Left ventricle myocardium superior (tissue), 1 donor: ENCODE measurements at places on chromosomes 7 and 10. TPM values are rescaled to one million over a fixed set of nuclear protein-coding genes. Genes with fewer than 3 reads are reported as not detected.
A peak's percentile ranks its signal among the peaks of the same experiment; 100 is the strongest.

- DNase-seq = no peak
Measured at GRCh38 chr10:74190494-74190893, 39.5 kb downstream of the ADK start.

- DNase-seq = no peak
Measured at GRCh38 chr7:24713850-24714675, 43.2 kb downstream of the GSDME start.

GRCh38 chr10:47190301-47190700, 109.7 kb upstream of the GDF10 start:
- DNase-seq = no peak

GRCh38 chr10:86798025-86798424, 41.6 kb downstream of the BMPR1A start:
- DNase-seq = no peak

PON1 gene
- not detected for total RNA-seq

- no peak for DNase-seq
Measured at GRCh38 chr7:116647861-116648260, 24.1 kb upstream of the MET start.

DNA sequence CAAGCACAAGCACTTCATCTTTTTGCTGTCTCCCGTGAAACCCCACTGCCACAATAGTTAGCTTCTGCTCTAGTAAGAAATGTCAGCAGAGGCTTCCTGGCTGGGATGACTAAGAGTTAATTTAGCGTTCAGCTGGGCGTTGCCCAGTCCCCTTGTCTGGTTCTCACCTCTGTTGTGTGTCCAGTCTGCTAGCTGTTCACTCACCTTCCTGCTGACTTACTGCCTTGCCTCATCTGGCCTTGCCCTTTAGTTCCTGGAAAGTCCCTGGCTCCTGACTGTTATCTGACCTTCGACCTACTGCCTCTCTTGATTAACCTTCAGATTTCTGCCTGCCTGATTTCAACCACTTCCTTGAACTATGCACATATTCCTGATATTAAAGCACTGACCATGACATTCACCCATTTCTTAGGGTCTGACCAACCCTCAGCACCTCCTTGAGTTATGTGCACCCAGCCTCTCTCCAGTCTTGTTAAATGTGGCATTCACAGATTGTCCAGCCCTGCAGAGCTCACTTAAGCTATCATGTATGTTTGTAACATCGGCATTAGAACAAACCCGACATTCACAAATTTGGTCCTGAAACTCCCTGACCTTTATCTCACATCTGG, 30.3 kb downstream of the C7orf33 start:
- no peak for DNase-seq

- DNase-seq = peak; percentile 90
Measured at GRCh38 chr7:99374111-99375064, at the start of gene ARPC1B. Gene ARPC1B, plus strand, starts transcription at chr7:99374730. Its CDS starts 10,985 bp downstream, at chr7:99385715.

DNA sequence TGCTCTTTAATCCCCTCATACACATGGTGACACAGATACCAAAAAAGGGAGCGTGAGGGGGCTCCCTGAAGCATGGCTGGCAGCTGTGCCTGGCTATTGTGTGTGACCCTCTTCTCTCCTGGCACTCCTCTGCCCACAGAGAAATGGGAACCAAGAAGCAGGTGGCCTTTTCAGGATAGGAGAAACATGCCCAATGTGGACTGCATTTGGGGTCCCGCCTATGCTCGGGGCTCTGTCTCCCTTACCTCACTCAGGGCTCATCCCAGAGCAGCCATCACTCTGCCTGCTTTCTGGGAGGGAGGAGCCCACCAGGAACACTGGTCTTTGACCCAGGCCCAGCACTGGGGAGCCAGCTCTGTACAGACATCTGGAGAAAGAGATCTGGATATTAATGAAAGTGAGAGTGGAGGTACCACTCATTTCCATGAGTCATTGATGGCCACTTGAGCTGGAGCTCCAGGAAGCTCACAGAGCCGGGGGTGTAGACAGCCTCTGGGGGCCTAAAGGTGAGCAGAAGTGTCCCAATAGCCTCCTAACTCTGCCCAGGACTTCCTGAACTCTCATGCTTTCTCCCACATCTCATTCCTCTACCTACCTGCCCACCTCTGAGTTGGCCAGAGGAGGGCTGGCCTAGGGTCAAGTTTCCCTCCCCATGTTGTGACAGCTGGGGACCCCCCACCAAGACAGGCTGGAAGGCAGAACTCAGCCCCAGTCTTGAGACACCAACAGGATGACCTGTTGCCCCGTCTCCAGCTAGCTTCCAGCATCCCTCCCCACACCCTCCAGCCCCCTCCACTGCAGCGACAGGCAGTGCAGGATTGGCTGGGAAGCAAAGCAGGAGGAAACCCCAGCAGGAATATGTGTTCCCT, 42.6 kb downstream of the DRGX start:
- DNase-seq = no peak

- no peak for DNase-seq
Measured at GRCh38 chr7:49264530-49264929, 340.2 kb downstream of the CDC14C start.

DNA sequence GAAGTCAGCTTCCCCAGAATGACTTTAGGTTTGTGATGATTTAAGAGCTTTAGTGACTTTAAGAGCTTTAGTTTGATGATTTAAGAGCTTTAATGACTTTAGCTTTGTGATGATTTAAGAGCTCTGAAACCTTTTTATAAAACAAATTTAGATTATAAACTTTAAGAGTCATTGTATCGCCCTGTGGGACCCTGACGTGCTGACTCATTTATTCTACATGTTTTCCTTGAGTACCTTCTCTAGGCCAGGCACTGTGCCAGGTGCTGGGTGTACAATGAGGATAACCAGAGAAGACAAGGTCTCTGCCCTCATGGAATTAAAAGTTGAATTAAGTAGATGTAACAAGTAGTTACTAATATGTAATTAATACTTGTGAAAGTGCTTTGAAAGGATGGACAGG, 45.4 kb downstream of the CNNM1 start:
- peak; percentile 46 for DNase-seq

DNA sequence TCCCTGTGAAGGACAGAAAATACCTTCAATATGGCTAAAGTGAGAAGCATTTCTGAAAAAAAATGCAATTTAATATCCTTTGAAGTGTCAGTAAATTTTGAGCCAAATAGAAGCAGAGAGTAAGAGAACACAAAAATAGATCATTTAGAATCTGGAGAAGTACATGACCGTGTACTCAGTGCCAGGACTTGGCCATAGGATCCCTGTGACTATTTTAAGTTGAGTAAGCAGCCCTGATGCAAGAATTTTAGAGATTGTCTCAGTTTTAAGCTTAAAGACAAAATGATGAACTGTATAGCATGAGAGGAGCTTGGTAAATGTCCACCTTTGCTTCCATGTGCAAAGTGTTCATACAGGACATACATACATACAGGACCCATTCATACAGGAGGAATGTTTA, 2.5 kb downstream of the PTER start:
- DNase-seq = no peak

SPAM1 gene
- total RNA-seq = not detected

DNA sequence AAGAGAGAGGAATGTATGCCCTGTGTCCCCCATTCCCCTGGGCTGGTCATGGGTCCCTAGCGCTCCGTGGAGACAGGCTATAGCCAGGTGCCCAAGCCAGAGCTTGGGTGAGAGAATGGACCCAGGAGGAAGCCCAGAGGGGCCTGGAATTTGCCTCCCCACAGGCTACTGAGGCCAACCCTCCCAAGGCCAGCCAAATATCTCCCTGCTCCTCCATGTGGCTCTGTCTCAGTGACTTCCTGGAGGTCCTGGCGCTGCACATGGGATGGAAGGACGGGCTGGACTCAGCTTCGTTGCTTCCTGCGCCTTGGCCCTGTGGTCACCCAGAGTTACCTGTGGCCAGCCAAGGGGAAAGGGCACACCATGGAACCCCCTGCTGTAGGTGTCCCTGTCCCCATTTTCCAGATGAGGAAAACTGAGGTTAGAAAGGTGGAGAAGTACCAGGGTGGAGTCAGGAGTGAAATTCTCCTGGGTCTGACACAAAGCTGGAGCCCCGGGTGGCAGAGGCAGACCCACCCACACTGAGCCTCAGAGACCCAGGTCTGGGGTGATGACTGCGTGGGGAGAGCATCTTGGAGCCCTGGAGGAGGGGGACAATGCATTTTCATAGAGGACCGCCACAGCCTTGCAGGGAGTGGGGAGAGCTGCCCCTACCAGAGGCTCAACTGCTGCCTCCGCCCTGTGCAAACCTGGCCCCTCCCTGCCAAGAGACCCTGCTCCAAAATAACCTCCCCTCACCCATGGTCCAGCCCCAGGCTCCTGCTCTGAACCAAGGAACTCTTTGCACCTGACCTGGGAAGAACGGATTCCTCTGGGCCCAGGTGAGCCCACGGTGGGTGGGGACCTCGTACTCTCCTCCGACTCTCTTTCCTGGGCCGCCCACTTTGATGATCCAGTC, 42.6 kb downstream of the TMEM270 start:
- DNase-seq = no peak

- DNase-seq = no peak
Measured at GRCh38 chr10:114987995-114988394, 50.0 kb downstream of the TRUB1 start.

DNA sequence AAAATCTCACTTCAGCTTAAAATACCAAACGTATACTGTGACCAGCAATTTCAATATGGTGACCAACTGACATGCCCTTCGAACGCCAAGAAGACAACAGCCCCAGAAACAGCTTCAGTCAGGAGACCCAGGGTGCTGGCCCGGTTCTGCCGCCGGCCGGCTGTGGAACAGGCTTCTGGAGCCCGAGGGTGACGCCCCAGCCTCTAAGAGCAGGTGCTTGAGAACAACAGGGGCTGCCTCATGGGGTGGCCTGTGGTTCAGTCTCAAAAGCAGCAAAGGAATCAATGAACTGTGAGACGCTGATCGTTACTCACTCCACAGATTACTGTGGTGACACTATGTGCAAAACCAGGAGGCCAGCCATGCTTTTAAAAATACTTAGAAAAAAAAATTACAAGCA, 17.3 kb downstream of the GPER1 start:
- peak; percentile 13 for DNase-seq

DNA sequence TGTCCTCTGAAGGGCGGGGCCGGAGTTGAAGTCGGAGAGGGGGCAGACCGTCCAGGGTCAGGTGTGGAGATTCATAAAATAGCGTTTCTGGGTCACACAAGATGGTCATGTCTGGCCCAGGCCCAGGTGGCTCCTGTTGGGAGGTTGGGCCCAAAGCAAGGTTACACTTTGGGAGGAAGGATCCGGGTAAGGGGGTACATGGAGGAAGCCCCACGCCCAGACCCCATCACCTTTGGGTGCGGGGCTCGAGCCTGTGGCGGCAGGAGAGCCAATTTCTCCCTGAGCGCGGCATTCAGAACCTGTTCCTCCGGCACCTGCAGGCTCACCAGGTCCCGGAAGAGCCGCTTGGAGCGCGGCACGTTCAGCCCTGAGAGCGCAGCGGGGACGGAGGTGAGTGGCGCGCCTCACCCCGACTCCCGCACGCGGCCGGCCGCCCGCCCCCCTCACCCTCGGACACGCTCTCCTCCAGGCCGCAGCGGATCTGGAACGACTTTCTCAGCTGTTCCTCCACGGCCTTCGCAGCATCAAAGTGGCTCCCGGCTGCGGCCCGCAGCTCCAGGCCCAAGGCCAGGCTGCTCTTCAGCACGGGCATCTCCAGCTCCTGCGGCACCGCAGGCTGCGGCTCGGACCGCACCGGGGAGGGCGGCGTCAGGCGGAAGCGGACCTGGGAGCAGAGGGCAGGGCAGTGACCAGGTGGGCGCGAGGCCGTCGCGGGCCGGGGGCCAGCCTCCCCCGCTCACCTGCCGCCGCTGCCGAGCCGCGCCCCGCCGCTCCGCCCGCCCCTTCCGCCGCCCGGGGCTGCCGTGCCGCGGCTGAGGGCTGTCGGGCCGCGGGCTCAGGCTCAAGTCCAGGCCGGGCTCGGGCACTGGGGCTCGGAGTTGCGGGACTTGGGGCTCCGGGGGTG, 644 bp downstream of the PPP1R35 start:
- peak; percentile 55 for DNase-seq

DNA sequence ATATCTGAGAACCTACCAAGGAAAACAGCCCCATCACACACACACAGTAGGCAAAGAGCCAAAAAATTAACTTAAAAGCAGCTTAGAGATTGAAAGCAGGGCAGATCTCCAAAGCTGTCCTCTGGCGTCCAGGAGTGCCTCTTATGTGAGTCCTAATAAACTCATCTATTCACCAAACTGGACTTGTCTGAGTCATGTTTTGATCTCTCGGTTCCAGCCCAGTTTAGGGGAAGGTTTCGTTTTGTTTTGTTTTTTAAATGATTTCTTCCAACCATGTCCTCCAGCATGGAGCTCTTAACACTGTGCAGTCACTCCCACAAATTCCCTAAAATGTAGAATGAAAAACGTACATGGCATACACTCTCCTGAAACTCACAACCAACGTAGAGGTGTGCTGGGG, 6.7 kb upstream of the PRSS37 start:
- DNase-seq = no peak
